ENCODE measurements at places on chromosomes 12 and 14.
A peak's percentile ranks its signal among the peaks of the same experiment; 100 is the strongest.

- DNase-seq = no peak
Measured at GRCh38 chr12:96526110-96526509, 36.7 kb downstream of the CFAP54 start.

DNA sequence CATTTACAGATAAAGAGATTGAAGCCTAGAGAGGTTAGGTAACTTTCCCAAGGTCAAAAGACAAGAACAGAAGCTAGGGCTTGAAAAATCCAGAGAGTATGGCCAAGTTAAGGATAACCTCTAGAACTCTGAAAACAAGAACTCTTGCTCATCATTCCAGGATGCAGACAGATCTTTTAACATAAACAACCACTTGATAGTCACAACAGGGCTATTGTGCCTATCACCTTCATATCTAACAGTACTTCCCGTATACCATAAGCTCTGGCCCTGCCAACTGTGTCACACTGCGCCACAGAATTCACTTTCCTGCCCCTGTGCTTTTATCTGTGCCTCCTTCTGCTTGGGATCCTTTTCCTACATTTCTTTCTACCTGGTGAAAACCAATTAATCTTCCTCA lies 18.2 kb downstream of the ERP29 start:
- DNase-seq = no peak

GRCh38 chr12:72677139-72677538 lies 405.0 kb downstream of the TRHDE start:
- no peak for DNase-seq

DNA sequence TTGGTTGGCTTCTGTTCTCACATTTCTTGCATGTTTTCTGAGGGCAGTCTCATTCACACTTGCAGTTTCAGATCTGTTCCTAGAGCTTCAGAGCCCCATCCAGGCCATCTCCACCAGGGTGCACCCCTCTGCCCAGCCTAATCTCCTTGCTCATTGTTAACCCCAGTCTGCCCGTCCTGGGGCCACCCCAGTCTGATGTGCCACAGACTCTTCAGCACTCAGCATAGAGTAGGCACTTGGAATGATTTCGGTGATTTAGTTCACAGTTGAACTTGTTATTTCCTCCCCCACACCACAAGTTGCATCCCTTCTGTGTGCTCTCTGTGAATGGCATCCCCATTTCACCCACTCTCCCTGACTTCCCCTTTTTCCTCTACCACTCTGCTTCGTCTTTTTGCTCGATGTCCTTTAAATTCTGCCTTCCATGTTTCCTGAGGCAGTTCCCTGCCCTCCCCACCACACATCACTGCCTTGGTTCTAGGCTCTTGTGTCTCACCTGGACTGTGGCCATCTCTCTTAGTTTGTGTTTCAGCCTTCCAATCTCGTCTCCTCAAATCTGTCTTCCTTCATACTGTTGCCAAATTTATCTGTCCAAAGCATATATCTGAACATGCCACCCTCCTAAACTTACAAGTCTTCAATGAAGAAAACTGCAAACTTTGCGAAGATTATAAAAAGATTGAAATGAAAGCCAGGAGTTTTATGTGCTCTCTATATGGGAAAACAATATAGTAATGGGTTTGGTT lies 41.5 kb downstream of the ANO6 start:
- no peak for DNase-seq

DNA sequence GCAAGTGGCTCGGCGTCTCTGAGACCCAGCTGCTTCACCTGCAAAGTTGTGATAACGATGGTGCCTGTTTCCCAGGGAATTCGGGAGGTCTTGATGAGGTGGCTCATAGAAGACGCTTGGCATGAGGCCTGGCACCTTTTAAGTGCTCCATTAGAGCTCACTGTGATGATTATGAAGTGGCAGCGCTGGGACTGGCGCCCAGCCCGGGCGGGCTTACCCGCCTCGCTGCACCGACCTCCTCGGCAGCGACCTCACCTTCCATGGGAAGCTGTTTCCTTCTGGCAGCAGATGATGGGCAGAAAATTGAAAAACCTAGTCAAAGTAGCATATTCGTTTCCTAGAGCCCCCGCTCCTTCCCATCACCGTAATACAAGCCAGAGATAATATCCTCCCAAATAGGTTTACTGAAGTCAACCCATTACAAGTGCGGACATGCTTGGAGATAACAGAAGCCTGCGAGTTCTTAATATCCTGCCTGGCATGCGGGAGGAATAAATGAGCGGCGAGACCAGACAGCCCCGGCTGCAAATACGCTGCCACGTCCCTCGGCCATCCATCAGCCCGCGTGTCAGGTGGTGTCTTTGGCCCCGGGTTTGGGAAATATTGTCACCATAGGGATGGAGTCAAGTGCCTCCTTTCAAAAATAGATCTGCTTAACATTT lies 35.2 kb upstream of the DLK1 start:
- DNase-seq = no peak

DNA sequence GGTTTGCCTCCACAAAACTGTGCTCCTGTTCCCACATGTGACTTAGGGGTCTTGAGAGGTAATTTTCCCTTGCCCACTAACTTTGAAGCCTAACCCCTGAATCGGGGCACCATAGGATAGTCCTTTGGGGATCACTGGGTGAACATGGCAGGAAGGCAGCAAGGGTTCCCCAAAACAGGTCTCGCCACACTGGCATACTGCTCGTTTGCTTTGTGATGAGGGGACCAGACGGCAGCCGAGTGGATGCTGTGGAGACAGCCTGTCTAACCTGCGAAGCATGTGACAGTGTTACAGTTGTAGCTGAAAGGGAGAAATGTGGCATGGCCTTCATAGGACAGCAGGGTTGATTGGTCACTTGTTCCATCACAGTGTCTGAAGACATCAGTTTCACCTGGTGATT lies 42.4 kb downstream of the UBE3B start:
- DNase-seq = no peak

- no peak for DNase-seq
Measured at GRCh38 chr12:23945249-23945648, 4.2 kb downstream of the SOX5 start.

- no peak for DNase-seq
Measured at GRCh38 chr12:95368931-95369330, 105.0 kb upstream of the METAP2 start.

- no peak for DNase-seq
Measured at GRCh38 chr12:42490261-42490842, 99.2 kb downstream of the PRICKLE1 start.

DNA sequence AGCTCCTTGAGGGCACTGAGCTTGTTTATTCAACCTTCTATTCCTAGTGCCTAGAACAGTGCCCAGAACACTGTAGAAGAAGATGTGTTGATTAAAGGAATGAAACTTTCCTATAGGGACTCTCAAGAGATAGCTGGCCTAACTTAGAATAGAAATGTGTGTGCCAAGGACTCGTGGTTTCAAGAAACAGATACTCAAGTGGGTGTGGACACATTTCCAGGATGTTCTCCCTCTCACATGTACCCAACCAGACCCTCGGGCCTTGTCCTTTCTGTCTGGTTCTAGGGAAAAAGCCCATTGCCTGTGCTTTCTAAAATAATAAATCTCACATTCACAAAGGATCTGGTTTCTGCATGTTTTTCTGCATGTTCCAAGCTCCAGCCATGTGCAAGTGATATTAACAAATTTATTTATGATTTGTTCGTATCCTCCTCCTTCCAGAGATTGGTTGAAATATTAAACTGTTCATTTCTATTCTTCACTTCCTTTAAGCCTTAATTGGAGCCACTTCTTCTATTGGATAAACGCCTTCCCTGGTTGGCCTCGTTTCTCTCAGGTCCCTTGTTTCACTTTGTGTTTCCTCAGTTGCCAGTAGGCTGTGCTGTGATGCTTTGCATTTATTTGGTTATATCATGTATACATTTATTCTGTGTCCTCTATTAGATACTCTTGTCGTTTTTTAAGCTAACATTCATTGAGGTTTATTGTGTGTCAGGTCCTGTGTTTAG lies 89.8 kb downstream of the CRADD start:
- DNase-seq = peak; percentile 26

GRCh38 chr14:74846968-74847665 lies 28.8 kb downstream of the PROX2 start:
- no peak for DNase-seq

GRCh38 chr12:54998958-54999510 lies 14.5 kb upstream of the TESPA1 start:
- DNase-seq = no peak

DNA sequence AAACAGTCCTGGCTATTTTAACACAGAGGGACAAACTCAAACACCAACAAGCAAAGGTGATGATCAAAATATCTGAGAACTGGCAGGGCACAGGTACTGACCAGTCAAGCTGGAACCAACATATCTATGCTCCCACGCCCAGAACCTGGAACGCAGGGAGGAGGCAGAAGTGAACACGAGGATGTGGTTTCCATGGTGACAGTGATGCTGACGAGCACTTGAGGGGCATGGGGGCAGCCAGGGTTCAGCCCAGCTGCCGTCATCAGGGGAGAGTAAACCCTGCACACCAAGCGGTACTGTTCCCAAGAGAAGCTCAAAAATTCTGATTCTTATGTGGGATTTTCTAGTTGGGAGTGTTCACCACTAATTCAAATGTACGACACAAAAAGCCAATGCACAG lies 113.6 kb upstream of the SFSWAP start:
- no peak for DNase-seq

GRCh38 chr14:74510223-74510931 lies 16.8 kb downstream of the ISCA2 start:
- DNase-seq = no peak

GRCh38 chr14:80996049-80996901 lies 40.9 kb downstream of the TSHR start:
- peak; percentile 13 for DNase-seq

- DNase-seq = no peak
Measured at GRCh38 chr12:28601570-28602058, 411.4 kb downstream of the CCDC91 start.

GRCh38 chr12:89344043-89344861 lies 8.0 kb downstream of the DUSP6 start:
- DNase-seq = no peak

DNA sequence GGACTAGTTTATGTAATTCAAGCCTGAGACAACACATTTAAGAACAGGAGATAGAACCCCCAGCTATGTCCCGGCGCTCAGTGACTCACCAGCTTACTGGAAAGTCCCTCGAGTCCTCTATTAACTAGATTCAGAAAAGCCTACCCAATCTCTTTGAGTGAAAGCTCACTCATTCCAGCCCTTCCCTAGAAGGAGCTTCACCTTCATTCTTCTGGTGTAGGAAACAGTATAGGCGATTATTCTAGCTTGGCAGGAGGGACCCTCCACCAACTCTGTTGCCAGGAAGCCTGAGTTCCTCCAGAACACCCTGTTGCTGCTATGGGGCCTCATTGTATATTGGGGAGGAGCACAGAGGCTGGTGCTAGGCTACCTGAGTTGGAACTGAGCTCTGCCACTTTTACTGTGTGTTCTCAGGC lies 57.2 kb upstream of the AEBP2 start:
- peak; percentile 63 for DNase-seq

GRCh38 chr12:78002878-78003277 lies 172.2 kb downstream of the NAV3 start:
- no peak for DNase-seq

- DNase-seq = no peak
Measured at GRCh38 chr12:76746516-76746915, 17.4 kb upstream of the ZDHHC17 start.

DNA sequence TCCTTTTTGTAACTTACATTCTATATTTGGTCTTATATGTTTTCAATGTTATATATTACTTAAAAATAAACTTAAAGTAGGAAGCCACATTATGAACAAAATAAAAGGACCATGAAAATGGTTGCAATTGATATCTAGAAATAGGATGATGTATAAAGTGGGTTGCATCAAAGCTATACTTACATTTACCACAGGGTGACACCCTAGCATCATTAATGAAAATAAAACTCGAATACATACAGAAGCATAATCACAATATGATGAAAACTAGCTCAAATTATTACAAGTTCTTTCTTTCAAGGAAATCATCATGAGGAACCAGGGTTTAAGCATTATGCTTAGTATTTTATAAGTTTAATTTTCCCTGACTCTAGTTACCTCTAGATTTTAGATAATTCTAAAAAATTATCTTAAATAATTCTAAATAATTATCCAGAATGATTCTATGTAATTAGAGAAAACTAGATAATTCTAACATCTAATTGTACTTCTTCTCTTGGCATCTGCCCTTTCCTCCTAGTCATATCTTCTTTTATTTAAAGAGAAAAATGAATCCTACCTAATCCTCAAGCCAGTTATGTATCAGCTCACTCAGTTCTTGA lies 31.2 kb downstream of the TAS2R7 start:
- DNase-seq = no peak

- DNase-seq = no peak
Measured at GRCh38 chr12:82694970-82695369, 8.3 kb downstream of the TMTC2 start.

- peak; percentile 71 for DNase-seq
Measured at GRCh38 chr12:9741726-9742125, 8.8 kb upstream of the CLECL1 start.

DNA sequence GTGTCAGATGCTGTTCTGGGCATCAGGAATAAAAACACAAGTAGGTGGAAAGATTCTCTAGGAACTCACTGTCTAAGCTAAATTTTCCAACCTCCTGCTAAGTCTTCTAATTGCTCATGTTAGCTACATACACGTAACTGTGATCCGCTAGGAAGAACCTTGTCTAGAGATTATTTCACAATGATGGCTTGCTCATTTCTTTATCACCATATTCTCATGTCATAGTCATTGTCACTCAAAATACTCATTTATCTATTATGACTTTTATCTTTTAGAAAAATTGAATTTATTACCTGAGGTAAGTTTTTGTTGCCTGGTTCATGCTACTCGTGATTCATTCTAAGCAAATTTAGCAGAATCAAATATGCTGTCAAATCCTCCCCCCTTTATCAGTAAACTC lies 1402.4 kb upstream of the FLRT2 start:
- DNase-seq = no peak

DNA sequence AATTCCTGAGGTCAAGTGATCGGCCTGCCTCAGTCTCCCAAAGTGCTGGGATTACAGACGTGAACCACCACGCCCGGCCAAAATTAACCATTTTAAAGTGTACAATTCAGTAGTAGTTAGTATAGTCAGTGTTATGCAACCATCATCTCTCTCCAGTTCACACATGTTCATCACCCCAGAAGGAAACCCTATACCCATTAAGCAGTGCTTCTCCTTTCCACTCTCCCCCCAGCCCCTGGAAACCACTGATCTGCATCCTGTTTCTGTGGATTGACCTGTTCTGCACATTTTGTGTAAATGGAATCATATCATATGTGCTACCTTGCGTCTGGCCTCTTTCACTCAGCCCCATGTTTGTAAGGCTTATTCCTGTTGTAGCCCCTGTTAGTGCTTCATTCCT lies 52.2 kb downstream of the PHETA1 start:
- no peak for DNase-seq

DNA sequence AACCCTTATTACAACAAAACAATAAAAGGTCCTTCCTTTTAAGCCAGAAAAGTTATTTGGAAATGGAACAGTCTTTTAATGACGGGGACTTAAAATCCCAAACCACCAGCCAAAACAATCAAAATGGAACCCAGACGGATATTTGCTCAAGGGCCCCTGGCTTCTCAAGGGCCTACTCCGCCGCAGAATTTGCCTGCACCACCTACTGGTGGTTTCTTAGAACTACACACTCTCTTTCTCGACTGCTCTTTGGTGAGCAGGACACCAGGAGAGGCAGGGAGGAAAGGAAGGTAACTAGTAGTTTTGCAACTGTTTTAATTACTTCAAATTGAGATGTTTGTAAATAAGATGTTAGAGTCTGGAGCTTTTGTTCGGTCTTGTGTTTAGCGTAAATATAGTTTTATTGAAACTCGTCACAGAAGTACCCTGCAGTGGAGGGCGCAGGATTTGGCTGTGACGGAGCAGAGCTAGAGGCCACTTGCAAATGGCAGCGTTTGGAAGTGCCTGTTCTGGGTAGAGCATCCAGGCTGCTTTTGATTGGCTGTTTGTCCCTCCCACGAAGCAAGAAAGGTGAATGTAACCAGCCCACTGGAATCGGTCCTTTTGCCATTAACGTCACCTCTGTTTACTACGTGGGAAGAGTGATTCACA lies 238.5 kb downstream of the CACNA1C start:
- peak; percentile 26 for DNase-seq

Data from activated CD4-positive, alpha-beta T cell treated with anti-CD3 and anti-CD28 coated beads, Interleukin-2, amount 50 U/mL, for 48 hours (primary cell).